Esophagus muscularis mucosa (tissue), 4 donors: ENCODE measurements at places on chromosomes 2 and 18.

DNA sequence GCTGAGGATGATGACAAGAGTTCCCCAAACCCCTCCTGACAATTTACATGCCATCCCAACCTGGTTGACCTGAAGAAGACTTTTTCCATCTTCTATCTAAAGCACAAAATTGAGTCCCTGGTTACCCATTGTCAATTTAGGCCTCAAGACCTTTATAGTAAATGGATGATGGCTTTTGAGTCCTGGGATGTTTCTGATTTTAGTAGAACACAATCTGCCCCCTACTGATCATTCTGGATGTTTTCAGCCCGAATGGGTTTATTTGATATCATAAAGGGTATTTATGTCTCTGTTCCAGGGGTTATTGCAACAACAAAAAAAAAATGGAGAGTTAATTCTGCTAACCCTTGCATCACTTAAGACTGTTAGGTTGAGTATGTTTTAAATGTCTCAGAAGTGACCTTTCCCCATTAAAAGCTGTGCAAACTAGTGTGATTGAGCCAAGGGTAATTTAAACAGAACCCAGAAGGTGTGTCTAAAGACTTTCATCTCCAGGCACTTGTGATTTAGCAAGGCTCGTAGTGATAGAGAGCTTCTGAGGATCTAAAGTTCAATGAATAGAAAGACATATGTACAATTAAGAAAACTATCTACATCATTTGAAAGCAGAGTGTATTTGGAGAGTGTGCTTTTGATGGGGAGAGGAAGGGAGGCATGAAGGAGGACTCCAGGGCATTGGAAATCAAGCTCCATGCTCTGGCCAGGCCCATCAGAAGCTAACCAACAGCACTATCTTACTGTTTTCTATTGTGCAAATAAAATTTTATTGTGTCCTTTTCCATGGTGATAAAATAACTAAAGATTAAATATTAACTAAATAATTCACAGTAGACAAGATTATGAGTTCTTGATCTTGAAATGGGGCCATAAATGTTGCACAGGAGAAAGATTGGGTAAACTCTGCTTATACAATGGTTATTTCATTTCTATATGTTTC is 96.6 kb upstream of the NOSTRIN start:
- DNase-seq = no peak

DNA sequence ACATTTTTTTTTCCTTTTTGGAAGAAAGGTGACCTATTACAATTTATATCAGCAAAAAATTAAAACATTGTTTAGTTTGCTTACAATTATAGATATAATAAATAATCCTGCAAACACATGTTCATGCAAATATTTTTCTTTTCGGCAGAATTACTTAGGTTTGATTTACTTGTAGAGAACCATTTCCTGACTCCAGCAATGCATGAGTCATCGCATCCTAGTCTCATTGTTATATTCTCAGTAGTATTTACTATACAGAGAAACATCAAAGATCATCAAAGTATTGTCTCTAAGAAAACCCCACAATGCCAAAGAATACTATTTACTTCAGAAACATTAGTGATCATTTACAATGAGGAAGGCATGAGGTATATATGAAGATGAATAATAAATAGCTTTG is 40.4 kb upstream of the MTIF2 start:
- no peak for DNase-seq

DNA sequence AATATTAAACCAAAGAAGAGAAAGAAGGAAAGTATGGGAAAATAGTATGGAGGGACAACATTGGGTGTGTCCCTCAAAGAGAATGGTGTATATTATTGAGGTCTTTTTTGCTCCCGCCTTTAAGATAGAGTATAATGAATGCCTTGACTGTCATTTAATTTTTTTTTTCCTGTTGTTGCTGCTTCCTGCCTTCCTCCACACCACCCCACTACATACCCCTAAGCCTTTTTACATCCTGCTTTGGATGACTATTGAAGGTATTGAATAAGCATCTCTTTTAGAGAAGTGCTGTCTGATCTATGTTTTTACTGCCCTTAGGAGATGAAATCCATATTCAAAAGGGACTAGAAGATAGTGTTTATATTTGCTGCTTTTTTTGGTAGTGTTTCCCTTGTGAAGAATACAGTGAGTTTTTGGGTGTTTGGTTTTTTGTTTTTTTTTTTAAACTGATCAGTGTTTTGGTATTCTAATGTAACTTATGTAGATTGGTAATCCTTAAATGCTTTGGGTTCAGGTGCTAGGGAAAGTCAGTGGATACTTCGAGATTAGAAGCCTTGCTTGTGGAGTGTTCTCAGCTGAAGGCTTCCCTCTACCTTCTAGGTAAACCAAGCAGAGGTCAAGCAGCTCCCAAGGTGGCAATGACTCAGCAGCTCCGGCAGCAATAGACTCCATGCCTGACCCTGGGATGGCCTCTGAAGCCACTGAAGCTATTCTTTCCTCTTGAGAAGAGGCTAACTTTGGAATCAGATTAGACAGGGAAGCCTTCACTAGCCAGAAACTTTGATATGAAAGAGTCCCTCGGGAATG is 5.0 kb downstream of the FZD7 start:
- no peak for DNase-seq

GRCh38 chr2:223877721-223878410 is 40.5 kb upstream of the AP1S3 start:
- DNase-seq = no peak

DNA sequence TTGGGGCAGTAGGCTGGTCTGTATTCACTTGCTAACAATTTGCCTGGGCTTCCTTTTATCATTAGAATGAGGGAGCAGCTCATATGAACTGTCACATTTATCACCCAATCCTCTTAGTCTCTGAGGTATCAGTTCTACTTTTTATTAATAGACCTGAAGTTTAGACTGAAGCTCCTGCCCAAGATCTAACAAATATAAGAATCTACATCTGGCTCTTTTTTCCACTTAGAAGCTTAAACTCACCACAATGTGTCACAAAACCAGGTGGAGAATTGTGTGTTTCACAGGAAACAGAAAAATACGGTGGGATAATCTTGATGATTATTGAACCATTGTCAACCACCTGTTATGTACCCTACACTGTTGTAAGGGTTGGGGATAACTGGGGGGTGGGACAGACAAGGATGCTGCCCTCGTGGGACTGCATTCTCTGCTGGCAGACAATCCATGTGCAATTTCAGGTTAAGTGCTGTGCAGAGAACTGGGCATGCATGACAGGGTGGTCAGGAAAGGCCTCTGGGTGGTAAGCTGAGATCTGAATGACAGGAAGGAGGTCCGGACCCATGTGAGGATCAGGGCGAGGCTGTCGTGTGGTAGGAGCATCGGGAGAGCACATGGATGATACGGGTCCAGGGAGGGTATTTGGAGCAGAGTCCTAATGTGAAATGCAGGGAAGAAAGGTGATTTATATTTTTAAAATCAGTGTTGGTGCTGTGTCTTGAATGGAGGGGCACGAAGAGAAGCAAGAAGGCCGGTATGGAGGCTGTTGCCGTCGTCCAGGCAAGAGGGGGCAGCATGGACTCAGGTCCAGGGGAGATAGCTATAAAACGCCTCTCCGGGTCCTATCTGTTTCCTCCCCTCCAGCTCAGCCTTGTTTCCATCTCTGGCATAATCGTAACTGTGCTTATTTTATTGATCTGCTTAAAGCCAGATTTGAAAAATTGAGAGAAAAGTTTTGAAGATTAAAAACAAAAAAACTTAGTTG is 17.6 kb downstream of the MYL12B start:
- no peak for DNase-seq

DNA sequence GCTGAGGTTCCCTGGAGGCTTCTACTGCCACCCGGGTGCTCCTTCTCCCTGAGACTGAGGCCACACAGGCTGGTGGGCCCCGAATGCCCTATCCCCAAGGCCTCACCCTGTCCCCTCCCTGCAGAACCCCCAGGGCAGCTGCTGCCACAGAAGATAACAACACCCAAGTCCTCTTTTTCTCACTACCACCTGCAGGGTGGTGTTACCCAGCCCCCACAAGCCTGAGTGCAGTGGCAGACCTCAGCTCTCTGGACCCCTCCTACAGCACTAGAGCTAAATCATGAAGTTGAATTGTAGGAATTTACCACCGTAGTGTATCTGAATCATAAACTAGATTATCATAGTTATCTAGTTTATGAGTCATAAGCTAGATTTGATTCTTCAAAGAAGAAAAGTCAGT is 7.3 kb upstream of the CENPA start:
- no peak for DNase-seq

- DNase-seq = no peak
Observed at GRCh38 chr2:38092196-38092902, 16.4 kb upstream of the CYP1B1 start.

DNA sequence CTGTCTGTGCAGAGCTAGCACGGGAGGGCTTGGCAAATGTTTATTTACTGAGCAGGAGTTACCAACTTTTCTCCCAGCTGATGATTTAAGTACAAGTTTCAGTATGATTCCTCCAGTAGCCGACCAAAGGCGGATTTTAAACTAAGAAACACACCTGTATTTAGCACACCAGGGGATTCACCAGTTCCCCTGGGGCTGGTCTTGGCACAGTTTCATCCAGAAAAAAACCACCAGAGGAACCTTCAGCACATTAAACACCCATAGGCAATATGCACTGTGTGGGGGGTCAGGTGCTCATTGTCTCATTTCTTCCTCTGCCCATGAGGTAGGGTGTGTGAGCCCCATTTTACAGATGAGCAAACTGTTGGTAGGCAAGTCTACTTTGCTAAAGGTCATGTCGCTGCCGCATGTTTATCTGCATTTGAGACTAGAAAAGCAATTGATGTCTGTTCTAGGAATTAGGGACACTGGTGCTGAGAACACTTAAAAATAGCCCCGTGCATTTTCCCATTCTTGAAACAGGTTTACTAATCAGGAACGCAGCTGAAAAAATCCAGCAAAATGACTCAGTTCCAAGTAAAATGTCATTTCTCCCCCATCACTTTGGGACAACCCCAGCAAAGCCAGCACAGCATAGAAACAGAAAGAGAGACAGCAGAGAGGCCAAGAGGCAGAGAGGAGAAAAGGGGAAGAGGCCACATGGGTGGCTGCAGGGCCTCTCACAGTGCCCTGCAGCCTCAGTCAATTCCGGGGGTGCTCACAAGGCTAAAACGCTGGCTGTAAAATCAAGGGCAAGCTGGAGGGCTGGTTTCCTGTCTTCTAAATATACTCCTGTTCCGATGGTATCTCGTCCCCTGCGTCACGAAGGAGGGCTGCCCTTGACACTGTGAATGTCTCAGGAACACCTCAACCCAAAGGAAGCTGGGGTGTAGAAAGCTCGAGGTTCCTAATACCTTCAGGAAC is 166.8 kb upstream of the ID2 start:
- no peak for DNase-seq

DNA sequence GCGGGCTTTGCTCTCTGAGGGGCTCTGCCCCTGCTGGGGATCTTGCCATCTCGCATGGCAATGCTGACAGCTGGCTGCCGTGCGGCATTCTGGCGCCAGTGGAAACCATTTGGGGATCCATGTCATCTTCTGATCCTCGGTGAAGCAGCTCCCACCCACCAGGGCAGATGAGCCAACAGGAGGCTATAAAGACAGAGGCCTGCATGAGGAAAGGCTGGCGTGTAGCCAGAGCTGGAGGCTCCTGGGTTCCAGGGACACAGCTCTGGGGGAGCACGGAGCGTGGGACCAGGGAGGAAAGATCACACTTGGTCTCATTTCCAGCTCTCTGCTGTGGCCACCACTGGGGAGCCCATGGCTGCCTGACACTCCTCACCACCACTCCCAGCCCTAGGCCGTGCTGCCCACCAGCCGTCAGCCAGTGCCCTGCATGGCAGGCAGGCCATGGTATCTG is 145.8 kb downstream of the ZFP36L2 start:
- DNase-seq = no peak

DNA sequence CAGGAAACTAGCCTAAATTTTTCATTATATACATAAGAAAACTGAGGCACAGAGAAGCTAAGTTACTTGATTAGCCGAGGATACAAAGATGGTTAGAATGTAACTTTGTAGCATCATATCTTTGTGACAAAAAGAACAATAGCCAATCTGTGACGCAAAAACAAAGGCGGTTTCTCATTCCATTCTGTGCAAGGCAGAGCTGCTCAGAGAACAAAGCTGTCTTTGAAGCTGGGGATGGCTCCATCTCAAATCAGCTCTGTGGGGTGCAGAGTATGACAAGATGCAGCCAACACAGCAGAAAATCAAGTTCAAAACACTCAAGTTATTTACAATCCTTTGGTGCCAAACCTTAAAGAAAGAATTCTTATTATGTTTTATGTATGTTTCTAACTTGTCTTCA is 81.9 kb upstream of the VWC2L start:
- DNase-seq = no peak

- DNase-seq = no peak
Observed at GRCh38 chr2:141522048-141522447, 608.8 kb downstream of the LRP1B start.

GRCh38 chr2:234300391-234300925 is 196.4 kb downstream of the ARL4C start:
- DNase-seq = no peak

- no peak for DNase-seq
Observed at GRCh38 chr2:105795575-105795934, 50.8 kb downstream of the NCK2 start.

DNA sequence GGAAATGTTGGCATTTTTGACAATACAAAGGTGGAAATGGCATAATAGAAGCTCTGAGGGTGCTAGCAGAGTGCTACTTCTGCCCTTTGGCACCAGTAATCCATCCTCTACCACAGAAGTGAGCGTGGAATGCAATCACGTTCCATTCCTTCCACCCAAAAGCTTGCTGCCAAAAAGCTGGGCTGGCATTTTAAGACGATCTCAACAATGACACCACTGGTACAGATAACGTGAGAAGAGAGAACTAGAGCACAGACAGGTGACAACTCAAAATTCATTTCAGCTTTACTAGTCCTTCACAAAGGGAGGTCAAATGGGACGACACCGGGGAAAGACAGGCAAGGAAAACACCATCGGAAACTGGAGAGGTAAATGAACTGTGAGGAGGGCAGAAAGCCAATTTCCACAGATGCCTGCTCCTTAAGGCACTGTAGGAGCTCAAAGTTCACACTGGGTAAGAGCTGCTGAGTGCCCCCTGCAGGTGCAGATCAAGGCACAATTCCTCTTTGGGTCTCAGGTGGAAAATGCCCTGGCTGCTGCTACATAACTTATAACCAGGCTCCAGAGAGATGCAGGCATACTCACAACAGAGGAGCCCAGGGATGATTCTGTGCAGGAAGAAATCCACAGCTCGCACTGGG is 50.7 kb upstream of the RNU4ATAC start:
- no peak for DNase-seq

- DNase-seq = no peak
Observed at GRCh38 chr2:235594041-235594440, 100.2 kb downstream of the AGAP1 start.

GRCh38 chr2:55311444-55311870 is 42.4 kb upstream of the MTIF2 start:
- no peak for DNase-seq

- DNase-seq = no peak
Observed at GRCh38 chr2:237835372-237835771, 24.1 kb upstream of the RAMP1 start.
